T-helper 17 cell (primary cell): ENCODE measurements at places on chromosomes 6 and 20.

- H3K4me1 ChIP-seq: peaks cover 6% of the 10 kb centered on the region
- peaks cover 6% of the 10 kb centered on the region for H3K27me3 ChIP-seq
- no peaks in the 10 kb centered on the region for H3K36me3 ChIP-seq
- no peak for DNase-seq
Observed at GRCh38 chr6:146857980-146858347, 259.2 kb downstream of the ADGB start.

GRCh38 chr6:112513175-112513574, 166.0 kb downstream of the RFPL4B start:
- no peak for DNase-seq
- H3K4me3 ChIP-seq: no peak overlapping the region
- no peak overlapping the region for H3K27ac ChIP-seq
- H3K27me3 ChIP-seq: no peaks in the 10 kb centered on the region
- no peaks in the 10 kb centered on the region for H3K36me3 ChIP-seq

GRCh38 chr20:32466739-32467505, 108.8 kb downstream of the ASXL1 start:
- no peaks in the 10 kb centered on the region for H3K36me3 ChIP-seq
- H3K4me3 ChIP-seq: no peak overlapping the region
- H3K4me1 ChIP-seq: peaks cover 15% of the 10 kb centered on the region
- no peaks in the 10 kb centered on the region for H3K27me3 ChIP-seq
- no peak for DNase-seq
- H3K27ac ChIP-seq: peak overlapping the region; percentile 11

GRCh38 chr6:134888316-134888715, 61.6 kb downstream of the ALDH8A1 start:
- H3K4me1 ChIP-seq: peaks cover 2% of the 10 kb centered on the region
- H3K27ac ChIP-seq: no peak overlapping the region
- DNase-seq: no peak
- H3K4me3 ChIP-seq: no peak overlapping the region
- H3K27me3 ChIP-seq: peaks cover 48% of the 10 kb centered on the region

- no peak for DNase-seq
- H3K36me3 ChIP-seq: no peaks in the 10 kb centered on the region
- H3K27me3 ChIP-seq: no peaks in the 10 kb centered on the region
- H3K4me1 ChIP-seq: peaks cover 27% of the 10 kb centered on the region
- peak overlapping the region; percentile 41 for H3K27ac ChIP-seq
Observed at GRCh38 chr20:10543480-10543879, 108.4 kb downstream of the SLX4IP start.

- peaks cover 3% of the 10 kb centered on the region for H3K36me3 ChIP-seq
- H3K27ac ChIP-seq: no peak overlapping the region
- H3K4me3 ChIP-seq: peak overlapping the region; percentile 39
- H3K4me1 ChIP-seq: peaks cover 10% of the 10 kb centered on the region
Observed at GRCh38 chr20:3420211-3420707, 12.8 kb upstream of the DNAAF9 start.

DNA sequence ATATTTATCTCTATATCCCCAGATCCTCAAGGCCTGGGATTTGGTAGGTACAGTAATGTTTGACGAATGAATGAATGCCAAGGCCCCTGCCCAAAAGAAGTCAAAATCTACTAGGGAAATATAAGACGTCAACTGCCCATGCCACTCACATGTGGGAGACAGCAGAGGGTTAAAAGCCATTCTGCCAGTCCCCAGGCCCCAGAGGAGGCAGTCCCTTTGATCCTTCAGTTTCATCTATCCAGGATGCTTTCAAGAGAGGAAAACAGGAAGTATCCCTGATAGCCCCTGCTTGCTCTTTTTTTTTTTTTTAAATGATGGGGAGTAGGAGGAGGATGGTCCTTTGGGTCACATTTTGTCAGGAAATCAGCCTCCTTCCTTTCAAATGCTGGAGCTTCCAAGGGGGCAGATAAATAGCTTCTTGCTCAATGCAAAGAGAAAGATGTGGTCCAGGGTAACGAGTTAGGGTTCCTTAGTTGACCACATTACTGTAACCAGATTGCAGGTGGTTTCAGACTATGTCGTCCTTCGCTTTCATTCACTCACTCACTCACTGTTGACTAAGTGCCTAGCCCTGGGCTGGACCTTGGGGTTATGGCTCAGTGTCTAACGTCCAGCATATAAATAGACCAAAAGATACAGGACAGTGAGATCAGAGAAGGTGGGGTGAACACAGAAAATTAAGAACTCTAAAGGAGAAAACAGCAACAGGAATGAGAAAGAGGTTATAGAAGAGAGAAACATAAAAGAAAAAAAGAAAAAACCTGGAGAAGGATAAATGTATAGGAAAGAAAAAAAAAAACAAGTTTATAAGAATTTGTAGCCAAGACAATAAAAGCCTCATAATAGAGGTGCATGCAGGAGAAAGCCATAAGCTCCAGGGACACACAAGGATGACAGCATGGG, 64.6 kb upstream of the PIM1 start:
- peaks cover 1% of the 10 kb centered on the region for H3K27me3 ChIP-seq
- no peak overlapping the region for H3K4me3 ChIP-seq
- peak overlapping the region; percentile 97 for H3K27ac ChIP-seq
- no peaks in the 10 kb centered on the region for H3K36me3 ChIP-seq
- DNase-seq: no peak
- H3K4me1 ChIP-seq: peaks cover 22% of the 10 kb centered on the region

- H3K27ac ChIP-seq: no peak overlapping the region
- DNase-seq: no peak
- no peaks in the 10 kb centered on the region for H3K36me3 ChIP-seq
- H3K4me1 ChIP-seq: peaks cover 8% of the 10 kb centered on the region
- H3K27me3 ChIP-seq: no peaks in the 10 kb centered on the region
Observed at GRCh38 chr20:33693741-33694638, 7.8 kb upstream of the E2F1 start.

DNA sequence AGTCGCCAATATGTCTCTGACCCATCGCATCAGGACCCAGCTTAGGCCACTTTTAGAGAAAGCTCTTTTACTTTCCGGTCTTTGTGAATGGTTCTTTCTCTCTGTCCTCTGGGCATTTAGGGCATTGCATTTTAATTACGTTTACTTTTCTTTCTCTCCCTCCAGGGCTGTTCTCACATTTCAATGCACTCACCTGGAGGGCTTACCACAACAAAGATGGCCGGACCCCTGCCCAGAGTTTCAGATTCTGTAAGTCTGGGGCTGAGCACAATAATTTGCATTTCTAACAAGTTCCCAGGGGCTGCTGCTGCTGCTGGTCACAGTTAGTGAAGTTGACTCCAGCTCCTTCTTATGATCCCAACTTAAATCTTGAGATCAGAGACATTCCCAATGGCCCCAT, 3.0 kb downstream of the ANKRD66 start:
- no peaks in the 10 kb centered on the region for H3K36me3 ChIP-seq
- H3K27me3 ChIP-seq: peaks cover 20% of the 10 kb centered on the region
- H3K4me3 ChIP-seq: no peak overlapping the region
- H3K27ac ChIP-seq: no peak overlapping the region

DNA sequence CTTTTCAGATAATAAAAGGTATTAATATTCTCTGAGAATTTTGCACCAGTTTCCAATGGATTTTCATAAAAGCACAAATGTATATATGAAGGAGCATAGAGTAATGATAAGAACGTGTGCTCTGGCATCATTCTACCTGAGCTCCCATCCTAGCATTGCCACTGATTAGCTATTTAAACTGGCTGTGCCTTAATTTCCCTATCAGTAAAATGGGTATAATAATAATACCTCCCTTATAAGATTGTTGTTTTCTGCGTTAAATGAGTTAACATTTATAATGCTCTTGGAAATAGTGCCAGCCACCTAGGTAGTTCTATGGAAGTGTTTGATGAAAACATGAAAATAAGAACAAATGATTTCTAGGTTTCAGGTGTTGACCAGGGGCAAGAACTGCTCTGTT, 11.2 kb downstream of the ZKSCAN3 start:
- no peak overlapping the region for H3K27ac ChIP-seq
- DNase-seq: no peak
- H3K4me1 ChIP-seq: peaks cover 8% of the 10 kb centered on the region
- H3K36me3 ChIP-seq: peaks cover 5% of the 10 kb centered on the region

DNA sequence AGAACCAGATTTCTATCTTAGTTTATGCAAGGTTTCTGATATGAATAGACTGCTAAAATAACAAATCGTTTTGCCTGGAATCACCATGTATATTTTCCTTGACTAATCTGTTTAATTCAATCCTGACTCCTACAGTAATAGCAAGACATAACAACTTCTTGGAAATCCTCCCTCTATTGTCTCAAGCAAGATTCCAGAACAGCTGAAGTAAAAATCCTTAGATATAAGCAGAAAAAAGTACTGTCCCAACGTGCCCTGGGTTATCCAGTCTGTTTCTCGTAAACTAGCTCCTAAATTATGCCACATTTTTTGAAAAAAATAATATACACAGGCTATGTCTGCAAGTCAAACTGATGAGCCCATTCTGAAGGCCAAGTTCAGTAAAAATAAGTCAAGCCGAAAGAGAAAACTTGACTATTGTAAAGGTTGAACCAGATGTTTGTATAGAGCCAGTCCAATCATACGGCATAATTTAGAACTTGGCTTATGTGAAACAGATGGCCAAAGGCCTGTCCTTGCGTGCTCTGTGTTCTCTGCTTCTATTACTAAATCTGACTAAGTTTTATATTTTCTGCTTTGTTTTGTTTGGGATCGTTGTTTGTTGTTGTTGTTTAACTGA, 341.6 kb upstream of the NRSN1 start:
- H3K27me3 ChIP-seq: no peaks in the 10 kb centered on the region
- H3K36me3 ChIP-seq: no peaks in the 10 kb centered on the region
- DNase-seq: no peak
- no peaks in the 10 kb centered on the region for H3K4me1 ChIP-seq

DNA sequence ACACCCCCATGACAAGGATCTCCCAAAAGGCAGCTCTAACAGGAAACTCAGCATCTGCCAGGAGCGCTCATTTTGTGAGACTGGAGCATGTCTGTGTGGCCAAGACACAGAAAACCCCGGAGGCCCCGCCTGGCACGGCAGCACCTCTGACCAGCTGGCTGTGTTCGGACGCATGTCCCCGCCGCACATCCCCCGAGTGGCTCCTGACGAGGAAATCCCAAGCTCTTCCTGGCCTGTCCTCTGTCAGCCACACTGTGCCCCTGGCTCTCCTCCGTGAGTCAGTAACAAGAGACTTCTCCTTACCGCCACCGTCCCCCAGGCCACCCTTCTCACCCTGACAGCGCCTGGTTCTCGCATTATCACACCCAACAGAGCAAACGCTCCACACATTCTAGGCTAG, 14.4 kb downstream of the SLC2A4RG start:
- no peaks in the 10 kb centered on the region for H3K27me3 ChIP-seq
- H3K27ac ChIP-seq: no peak overlapping the region
- DNase-seq: no peak
- peaks cover 14% of the 10 kb centered on the region for H3K4me1 ChIP-seq

DNA sequence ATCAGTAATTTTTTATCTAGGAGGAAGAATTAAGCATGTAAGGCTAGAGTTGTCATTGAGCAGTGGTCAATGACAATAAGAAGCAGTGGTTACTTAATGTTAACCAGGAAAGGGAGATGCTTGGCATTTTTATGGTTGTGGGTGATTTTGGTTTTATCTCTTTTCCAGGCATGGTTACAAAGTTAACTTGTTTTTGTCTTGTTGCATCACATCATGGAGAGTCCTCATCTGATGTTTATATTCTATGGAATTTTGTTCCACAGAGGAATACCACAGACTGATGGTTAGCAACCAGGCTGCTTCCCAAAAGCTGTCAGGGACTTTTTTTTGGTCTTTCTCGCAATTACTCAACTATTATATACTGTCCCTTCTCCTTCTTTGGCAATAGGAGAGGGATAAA, 32.7 kb downstream of the OPRM1 start:
- H3K27me3 ChIP-seq: peaks cover 32% of the 10 kb centered on the region
- no peaks in the 10 kb centered on the region for H3K36me3 ChIP-seq
- no peaks in the 10 kb centered on the region for H3K4me1 ChIP-seq
- no peak overlapping the region for H3K4me3 ChIP-seq
- no peak for DNase-seq

DNA sequence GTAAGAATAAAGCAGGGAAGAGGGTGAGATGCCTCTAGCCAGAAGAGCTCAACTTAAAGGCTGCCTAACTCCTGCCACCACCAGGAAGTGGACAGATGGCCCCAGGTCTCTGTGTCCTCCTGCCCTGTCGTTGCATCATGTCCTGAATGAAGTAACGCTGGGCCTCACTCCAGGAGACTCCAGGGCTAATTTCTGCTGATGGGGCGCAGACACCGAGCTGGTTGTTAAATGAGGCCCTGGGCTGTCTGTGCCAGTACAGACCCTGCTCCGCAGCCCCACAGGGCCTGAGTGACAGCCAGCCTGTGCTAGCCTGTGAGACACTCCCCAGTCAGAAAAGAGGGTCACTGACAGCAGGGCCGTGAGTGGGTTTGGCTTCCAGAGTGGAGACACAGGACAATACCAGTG, 6.5 kb downstream of the IP6K3 start:
- no peaks in the 10 kb centered on the region for H3K36me3 ChIP-seq
- peaks cover 19% of the 10 kb centered on the region for H3K27me3 ChIP-seq
- no peak overlapping the region for H3K27ac ChIP-seq
- H3K4me3 ChIP-seq: no peak overlapping the region

DNA sequence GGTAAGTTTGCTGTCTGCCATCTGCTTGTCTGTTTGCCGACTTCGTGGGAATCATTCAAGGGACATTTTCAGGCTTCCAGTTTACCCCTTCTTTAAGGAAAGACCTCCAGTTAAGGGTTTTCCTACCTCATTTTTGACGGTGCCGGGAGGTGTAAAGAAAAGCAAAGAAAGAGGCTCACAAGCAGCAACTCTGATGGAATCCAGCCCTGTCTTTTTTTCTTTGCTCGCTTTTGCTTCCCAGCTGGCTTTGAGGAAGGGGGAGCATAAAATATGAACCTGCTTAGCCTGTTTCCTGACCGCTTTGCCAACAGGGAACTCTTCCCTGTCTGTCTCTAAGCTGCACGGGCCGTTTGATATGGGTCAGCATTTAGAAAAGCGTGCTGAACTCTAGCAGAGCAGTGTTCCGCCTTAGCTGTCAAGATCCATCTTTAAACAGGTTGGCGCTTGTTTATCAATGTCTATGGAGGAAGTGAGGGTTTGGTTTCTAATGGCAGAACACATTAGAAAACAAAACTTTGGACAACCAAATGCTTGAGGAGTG, 13.8 kb downstream of the SYTL3 start:
- H3K27ac ChIP-seq: no peak overlapping the region
- H3K27me3 ChIP-seq: no peaks in the 10 kb centered on the region
- H3K36me3 ChIP-seq: peaks cover 6% of the 10 kb centered on the region
- H3K4me3 ChIP-seq: no peak overlapping the region

DNA sequence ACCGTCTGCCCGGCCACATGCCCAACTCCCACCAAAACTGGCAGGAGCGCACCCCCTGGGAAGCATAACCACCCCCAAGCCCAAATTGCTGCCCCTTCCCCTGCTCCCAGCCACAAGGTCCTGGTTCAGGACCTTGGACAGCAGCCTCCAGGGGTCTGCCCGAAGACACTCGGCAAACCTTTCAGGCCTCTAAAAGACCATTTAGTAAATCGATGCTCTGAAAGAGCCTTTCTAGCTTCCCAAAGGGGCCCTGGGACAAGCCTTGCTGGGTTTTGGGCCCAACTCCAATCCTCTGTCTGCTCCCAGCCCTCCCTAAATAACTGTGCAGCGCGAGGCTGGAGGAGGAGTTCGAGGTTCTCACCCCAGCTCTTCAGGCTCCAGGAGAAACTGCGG, 30.5 kb downstream of the GRM4 start:
- no peaks in the 10 kb centered on the region for H3K4me1 ChIP-seq
- peaks cover 64% of the 10 kb centered on the region for H3K27me3 ChIP-seq
- peak; percentile 17 for DNase-seq
- no peak overlapping the region for H3K27ac ChIP-seq
